ENCODE measurements at places on chromosomes 5 and 9. TPM values are rescaled to one million over a fixed set of nuclear protein-coding genes. Genes with fewer than 3 reads are reported as not detected.

DNA sequence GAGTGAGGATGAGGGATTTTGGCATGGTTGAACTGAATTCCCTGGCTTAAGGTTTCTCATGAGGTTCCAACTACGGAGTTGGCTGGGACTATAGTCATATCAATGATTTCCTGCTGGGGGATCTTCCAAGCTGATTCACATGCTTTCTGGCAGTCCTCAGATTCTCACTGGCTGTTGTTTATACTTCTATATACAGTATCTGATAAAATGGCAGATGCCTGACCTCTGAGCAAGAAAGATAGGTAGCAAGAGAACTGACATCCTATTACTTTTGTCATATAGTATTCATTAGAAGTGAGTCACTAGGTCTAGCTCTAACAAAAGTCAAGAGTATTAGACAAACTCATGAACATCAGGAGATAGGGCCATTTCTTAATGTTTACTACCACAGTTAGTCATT, 440.9 kb upstream of the EDIL3 start:
- peak; percentile 82 for DNase-seq

Gene ARID3C
- under 0.01 TPM for total RNA-seq

Gene MOB3B
- total RNA-seq = under 0.01 TPM

Gene C6
- 0.26 TPM for total RNA-seq

Gene PCDHGB6
- total RNA-seq = 4.3 TPM

Gene ZNF367
- 0.66 TPM for total RNA-seq

Gene CDH9
- total RNA-seq = not detected

DNA sequence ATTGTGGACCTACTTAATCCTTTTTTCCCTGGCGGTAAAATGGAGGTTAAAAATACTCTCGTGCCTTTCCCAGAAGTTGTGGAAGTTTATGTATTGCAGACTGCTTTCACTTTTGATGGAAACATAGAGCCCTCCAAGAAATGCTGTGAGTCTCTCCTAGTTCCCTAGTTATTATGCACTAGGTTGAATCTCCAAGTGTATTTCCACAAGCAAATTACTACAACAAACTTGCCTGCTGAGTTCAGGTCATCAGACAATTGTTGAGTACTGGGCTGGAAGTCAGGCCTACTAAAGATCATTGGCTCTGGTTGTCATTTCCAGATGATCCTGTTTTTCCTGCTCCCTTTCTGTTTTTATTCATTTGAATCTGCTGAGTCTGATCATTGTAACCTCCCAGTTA, 104.1 kb downstream of the CD180 start:
- DNase-seq = no peak

GRCh38 chr5:156469636-156470035, 142.7 kb downstream of the SGCD start:
- peak; percentile 67 for DNase-seq

GRCh38 chr9:6132650-6133049, 83.0 kb upstream of the IL33 start:
- DNase-seq = no peak

GRCh38 chr9:116279230-116279629, 125.6 kb downstream of the PAPPA start:
- DNase-seq = peak; percentile 77

GRCh38 chr5:60842871-60843385, 1.1 kb downstream of the ELOVL7 start:
- no peak for DNase-seq

- no peak for DNase-seq
Observed at GRCh38 chr5:96816411-96816939, 8.7 kb upstream of the ERAP1 start.

Gene SERF1A
- total RNA-seq = 4.4 TPM

Gene APBA1
- total RNA-seq = 8.8 TPM

- peak; percentile 4 for DNase-seq
Observed at GRCh38 chr9:131915181-131915580, 164.5 kb downstream of the MED27 start.

GRCh38 chr9:4550777-4551484, 60.7 kb downstream of the SLC1A1 start:
- peak; percentile 32 for DNase-seq

- no peak for DNase-seq
Observed at GRCh38 chr5:5266297-5266696, 126.2 kb downstream of the ADAMTS16 start.

- no peak for DNase-seq
Observed at GRCh38 chr9:13026956-13027355, 252.1 kb downstream of the LURAP1L start.

DNA sequence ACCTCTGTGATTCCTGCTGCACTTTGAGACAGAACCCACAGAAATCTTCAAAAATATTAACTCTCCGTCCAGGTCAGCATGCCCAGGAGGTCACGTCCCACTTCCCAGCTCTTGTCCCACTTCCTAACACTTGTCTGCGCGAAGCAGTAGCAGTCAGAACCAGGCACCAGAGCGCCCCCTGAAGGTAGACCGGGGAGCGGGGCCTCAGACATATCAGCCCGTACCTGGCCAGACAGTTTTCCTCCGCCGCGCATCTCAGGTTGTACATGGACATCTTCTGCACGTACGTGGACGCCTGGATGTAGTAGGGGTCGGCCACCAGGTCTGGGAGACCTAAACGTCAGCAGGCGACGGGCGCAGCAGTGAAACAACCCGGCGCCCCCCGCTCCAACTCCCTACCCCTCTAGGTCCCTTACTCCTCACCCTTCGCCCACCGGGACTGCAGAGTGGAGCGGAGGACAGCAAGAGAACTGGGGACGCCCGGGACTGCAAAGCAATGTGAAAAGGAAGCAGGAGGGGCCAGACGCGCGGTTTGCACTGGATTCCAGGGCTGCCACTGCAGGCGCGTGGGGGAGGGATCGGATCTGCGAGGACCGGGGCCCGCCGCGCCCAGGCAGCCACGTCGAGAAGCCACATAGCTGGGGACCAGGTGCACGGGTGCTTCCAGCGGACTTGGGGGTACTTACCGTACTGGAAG, 1.2 kb downstream of the LOX start:
- DNase-seq = peak; percentile 77

DNA sequence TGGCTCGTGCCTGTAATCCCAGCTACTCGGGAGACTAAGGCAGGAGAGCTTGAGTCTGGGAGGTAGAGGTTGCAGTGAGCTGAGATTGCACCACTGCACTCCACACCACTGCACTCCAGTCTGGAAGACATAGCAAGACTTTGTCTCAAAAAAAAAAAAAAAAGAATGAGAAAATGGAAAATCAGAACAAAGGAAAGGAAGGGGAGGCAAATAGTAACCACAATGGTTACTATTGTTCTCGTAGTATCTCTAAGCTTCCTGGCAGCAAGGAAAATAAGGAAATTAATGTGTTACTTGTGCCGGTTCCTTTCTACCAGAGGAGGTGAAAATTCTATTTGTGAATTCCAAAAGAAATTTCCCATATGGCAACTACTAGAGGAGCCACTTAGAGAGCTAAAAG, 48.5 kb upstream of the BNC2 start:
- DNase-seq = no peak

- DNase-seq = peak; percentile 24
Observed at GRCh38 chr9:93451849-93452709, 594 bp downstream of the FAM120A start.

Gene DIPK1B
- total RNA-seq = 0.77 TPM

Gene CER1
- total RNA-seq = not detected

DNA sequence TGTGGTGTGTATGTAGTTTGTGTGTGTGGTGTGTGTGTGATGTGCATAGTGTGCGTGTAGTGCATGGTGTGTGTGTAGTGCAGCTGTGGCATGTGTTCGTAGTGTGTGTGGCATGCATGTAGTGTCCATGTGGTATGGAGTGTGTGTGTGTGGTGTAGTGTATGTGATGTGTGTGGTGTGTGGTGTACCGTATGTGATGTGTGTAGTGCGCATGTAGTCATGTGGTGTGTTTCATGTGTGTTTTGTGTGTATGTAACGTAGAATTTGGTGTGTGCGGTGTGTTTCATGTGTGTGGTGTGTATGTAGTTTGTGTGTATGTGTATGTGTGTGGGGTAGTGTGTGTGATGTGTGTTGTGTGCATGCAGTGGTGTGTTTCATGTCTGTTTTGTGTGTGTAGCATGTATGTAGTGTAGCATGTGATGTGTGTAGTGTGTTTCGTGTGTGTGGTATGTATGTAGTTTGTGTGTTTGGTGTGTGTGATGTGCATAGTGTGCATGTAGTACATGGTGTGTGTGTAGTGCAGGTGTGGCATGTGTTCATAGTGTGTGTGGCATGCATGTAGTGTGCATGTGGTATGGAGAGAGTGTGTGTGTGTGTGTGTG, 40.7 kb downstream of the SYK start:
- DNase-seq = no peak

DNA sequence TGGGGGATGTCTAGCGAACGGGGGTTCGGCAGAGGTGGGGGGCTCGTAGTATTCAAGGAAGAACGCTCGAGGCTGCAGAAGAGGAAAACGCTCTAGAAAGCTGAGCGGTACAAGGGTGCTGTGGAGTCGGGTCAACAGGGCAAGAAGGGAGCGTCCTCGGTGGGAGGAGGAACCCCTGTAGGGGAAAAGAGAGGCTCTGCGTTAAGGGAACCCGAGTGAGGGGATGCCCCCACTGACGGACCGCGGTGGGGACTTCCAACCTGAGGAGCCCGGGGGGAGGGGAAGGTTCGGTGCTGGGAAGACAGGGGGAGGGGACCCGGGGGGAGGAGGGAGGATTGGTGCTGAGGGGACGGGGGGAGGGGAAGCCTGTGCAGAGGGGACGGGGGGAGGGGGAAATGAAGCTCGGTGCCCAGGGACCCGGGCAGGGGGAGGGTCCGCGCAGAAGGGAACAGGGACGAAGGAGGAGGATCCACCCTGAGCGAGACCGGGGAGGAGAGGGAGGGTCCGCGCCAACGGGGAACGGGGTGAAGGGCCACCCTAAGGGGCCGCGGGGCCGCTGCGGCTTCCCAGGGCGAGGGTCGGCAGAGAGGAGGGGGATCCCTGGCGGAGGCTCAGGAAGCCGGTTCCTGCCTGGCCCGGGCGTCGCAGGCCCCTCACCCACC, 621 bp downstream of the NR6A1 start:
- DNase-seq = no peak

Gene DIRAS2
- 0.26 TPM for total RNA-seq

DNA sequence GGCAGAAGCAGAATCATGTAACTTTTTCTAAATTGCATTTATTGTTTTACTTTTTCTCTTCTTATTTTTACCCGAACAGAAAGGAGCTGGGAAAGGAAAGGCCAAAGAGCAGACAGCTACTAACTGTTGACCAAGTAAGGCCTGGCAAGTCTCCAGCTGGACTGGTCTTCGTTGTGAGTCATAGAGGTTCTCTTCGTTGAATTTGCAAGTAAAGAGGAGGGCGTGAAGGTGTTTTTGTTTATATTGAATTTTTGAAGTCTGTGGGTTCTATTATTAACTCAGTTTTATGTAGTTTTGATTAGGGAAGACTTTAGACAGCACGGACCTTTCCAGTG, 416.5 kb upstream of the CCNH start:
- peak; percentile 93 for DNase-seq

- no peak for DNase-seq
Observed at GRCh38 chr9:71886015-71886414, 25.0 kb downstream of the ABHD17B start.
